ENCODE measurements at places on chromosomes 5 and 9.
A peak's percentile ranks its signal among the peaks of the same experiment; 100 is the strongest.

DNA sequence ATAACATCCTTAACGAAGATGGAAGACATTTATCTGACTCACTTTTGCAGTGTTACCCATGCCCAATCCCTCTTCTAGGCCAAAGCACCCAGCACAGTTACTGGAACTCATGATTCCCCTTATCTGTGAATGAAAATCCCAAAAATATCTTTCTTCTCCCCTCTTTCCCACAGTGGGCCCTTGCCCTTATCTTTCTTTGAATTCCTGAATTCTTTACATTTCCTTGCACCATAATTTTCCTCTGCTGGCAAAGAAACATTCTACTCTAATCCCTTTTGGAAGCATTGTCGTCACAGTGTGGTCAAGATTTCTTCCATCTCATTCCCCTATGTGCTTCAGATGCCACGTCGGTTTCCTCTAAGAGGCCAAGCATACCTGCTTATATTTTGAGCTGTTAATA lies 135.9 kb upstream of the LIFR start:
- no peak for DNase-seq

DNA sequence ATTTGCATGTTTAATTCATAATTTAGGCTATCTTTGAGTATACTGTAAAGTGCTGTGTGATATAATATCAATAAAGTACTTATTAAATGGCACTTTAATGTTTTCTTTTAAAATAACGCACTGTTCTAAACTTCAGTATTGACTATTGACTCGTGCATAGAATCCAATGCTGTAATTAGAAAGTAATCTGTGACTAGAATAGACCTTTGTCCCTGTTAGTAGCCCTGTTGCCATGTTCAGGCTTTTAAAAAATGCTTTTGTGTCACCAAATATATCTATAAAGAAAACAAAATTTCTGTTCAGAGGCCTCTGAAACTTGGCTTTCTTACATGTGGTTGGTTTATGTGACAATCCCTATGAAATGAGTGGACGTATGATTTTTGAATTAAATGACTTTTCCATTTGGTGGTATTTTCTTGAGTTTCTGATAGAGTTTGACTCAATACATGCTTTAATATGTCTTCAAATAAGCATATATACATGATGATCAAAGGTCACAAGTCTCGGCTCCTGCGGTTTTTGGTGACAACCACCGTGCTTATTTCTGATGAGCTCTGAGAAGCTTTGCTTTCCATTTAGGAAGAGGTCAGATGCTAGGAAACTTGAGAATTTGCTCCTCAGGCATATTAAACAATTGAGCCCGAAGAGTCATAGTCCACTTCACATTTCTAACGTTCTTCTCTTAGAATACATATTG lies 174.7 kb downstream of the NR3C1 start:
- DNase-seq: no peak

DNA sequence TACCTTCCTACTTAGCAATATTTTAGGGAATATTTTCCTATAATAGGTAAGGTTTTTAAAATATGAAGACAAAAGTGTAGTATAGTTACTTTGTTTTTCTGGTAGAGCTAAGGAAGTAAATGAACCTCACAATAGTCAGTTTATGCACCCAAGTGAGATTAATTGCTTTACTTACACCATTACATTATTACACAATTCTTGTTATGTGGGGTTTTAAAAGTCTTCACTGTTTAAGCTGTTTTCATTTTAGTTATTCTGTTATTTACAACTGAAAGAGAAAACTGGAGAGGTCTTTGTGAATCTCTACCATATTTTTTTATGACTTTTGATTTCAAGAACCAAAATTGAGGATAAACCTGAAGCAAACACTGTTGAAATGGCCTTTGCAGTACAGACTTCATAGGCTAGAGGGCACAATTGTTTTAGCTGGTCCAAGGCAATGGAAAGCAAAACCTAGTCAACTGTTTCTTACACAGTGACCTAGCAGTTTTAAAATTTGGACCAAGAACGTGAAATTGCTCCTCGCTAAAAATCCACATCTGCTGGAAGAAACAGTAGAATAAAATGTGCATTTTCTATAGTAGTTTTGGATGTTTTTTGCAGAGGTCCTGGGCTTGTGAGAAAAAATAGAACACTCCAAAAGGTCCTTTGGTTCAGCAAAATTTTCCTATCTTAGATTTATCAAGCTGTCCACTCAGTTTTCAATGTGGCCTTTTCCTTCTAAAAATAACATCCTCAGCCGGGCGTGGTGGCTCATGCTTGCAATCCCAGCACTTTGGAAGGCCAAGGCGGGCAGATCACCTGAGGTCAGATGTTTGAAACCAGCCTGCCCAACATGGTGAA lies 66.4 kb upstream of the FER start:
- no peak for DNase-seq

DNA sequence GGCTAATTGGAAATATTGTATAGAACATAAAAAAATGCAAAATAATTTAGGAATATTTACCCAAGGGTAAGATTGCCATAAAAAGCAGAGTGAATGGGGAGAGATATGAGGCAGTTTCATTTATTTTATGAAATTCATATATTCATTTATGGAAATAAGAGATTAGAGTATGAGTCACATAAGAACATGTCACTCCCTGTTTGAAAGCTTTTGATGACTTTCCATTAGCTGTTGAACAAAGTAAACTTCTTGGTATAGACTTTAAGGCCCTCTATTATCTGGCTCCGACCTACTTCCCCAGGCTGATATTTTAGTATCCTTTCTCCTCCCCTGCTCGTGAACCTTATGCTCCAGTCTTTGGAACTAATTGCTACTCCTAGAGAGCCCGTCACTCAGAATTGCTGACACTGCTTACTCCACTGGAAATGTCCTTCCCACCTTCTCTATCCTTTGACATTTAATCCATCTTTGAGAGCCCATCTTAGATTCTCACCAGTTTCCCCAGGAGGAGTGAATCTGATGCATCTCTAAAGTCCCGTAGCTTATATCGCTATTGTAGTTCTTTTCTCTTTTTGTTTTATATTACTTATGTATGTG lies 8.9 kb upstream of the ACTBL2 start:
- no peak for DNase-seq

GRCh38 chr5:58085800-58086199 lies 374.1 kb downstream of the PLK2 start:
- no peak for DNase-seq

- no peak for DNase-seq
Observed at GRCh38 chr5:175883506-175883905, 12.1 kb downstream of the CPLX2 start.

- no peak for DNase-seq
Observed at GRCh38 chr5:58148254-58148775, 311.6 kb downstream of the PLK2 start.

DNA sequence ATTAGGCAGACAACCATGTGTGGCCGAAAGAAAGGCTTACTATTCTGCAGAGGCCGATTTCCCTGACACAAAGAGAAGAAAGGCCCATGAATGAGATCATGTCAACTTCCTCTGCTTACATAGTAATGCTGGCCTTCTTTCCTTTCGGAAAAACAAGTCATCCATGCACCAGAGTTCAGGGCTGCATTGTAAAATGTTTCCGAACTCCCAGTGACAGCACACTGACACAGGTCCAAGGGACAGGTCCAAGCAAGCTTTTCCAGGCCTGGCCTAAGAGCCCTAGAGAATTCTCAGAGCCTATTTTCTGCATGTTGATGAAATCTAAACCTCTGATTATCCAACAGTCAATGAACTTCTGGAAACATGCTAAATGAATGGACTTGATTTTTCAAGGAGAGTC lies 140.9 kb downstream of the ZNF608 start:
- DNase-seq: no peak

- DNase-seq: no peak
Observed at GRCh38 chr5:177043958-177044357, 21.5 kb downstream of the ZNF346 start.

DNA sequence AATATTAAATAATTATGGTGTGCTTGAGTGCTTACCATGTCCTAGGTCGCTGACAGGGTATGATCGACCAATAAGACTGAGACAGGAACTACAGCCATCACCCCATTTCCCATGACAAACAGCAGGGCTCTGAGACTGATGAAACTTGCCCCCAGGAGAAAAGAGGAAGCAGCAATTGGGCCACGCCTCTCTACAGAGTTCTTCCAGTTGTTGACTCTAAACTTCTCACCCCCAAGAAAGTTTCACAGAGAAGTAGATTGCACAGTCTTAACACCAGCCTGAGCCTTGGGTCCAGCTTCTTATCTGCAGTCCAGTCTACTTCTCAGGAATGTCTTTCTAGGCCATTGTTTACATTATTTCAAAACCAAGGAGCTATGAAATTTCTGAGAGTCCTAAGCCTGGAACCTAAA lies 182.2 kb upstream of the ANKRD55 start:
- DNase-seq: no peak

DNA sequence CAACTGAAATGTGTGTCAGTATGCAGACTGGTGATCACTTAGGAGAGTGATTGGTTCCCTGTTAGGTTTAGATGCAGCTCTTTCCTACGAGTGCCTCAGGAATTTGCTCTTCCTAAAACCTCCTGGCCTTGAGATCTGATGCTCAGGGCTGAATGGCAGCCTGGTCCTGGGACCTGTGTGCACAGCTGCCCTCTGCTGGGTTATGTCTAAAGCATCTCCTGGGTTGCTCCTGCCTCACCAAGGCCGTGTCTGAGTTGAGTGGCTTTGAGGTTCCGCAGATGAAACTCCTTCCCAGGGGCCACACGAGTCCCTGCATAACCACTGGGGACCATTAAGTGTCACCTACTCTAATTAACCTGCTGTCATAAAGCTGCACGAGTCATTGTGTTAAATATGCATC lies 59.5 kb downstream of the MVB12B start:
- no peak for DNase-seq

DNA sequence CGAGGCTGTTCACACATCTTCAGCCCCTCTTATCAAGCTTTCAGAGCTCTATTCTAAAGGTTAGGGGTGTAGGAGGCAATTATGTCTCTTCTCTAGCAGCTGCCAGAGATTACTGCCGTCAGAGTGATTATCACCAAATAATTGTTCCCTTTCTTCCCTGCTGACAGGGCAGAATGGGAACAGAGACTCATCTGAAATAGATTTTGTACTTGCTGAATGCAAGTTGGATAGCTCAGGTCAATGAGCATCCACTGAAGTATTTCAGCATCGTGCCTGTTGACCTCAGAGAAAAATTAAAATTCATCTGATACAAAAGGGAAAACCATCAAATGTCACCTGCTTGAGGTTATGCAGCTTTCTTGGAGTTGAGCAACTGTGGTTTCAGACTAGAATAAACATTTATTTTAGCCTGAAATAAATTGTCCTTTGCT lies 213.7 kb upstream of the MAP3K1 start:
- no peak for DNase-seq

GRCh38 chr9:30482499-30482898 lies 1901.9 kb upstream of the ACO1 start:
- no peak for DNase-seq

GRCh38 chr5:92309336-92309991 lies 926.3 kb upstream of the ARRDC3 start:
- no peak for DNase-seq

DNA sequence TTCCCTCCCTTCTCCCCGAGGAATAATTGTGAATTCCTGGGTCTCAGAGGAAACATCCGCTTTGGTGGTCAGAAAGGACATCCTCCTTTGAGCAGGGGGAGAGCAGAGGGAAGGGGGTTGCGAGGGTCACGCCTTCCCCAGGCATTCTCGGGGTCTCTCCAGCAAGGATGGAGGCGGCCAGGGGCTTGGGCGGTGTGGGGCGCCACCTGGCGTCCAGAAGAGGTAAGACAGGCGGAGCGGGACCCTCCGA lies 129.1 kb downstream of the KCNIP1 start:
- DNase-seq: no peak

DNA sequence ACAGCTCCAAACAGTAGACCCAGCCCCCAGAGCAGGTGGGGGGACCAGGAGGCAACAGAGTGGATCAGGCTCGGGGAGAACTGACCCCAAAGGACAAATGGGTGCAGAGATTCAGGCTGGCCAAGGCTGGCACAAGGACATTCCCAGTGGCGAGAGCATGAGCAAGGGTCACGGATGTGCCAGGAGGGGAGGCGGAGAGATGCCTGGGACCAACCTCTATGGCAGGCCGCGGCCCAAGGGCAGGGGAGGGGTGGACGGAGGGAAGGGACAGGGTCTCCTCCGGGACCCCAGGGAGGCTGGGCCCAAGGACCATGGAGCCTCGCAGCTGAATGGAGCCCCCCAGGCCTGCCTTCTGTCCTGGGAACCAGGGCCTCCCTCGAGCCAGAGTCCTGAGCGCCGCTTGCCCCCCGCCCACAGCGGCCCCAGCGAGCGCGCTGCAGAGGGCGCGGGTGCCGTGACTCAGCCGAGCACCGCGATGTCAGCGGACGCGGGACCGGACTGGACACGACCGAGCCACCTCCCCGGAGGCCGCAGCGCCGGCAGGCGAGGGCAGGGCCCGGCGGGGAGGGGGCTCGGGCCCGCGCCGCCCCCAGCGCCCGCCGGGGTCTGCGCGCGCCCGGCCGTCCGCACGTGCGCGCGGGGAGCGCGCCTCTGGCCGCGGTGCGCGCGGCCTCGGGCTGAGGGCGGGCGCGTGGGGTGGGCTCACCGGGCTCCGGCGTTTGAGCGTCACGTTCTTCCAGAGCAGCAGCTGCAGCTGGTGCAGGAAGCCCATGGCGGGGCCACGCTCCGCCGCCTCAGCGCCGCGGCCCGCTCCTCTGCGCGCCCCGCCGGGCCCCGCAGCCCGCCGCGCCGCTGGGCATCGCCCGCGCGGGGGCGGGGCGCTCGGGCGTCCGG lies at the start of gene ABCA2:
Gene ABCA2, minus strand, starts transcription at position 869 of the 894 bp plus-strand sequence. Its CDS starts 97 bp downstream, at position 772.
- DNase-seq: no peak

GRCh38 chr5:170523830-170524229 lies 20.0 kb downstream of the KCNIP1 start:
- no peak for DNase-seq

DNA sequence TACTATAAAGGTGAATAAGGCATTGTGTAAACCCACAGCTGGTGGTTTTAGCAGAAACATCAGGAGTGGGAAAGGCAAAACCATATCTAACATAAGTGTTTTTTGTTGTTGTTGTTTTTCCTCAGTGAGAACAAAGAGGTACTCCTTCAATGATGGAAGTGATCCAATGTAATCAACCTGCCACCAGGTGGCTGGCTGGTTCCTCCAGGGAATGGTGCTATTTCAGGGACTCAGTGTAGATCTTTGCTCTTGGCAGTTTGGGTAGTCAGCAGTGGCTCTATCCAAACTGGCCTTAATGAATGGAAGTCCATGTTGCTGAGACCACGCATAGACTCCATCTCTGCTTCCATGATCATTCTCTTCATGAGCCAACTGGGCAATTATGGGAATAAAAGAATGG lies 10.8 kb downstream of the DMRTA1 start:
- DNase-seq: peak; percentile 45

Measured in NCI-H2107 (cell line).